Upper lobe of left lung (tissue), 6 donors: ENCODE measurements at places on chromosomes 3 and 15.

GRCh38 chr3:177881351-177881750 is 654.9 kb upstream of the KCNMB2 start:
- no peak for DNase-seq

DNA sequence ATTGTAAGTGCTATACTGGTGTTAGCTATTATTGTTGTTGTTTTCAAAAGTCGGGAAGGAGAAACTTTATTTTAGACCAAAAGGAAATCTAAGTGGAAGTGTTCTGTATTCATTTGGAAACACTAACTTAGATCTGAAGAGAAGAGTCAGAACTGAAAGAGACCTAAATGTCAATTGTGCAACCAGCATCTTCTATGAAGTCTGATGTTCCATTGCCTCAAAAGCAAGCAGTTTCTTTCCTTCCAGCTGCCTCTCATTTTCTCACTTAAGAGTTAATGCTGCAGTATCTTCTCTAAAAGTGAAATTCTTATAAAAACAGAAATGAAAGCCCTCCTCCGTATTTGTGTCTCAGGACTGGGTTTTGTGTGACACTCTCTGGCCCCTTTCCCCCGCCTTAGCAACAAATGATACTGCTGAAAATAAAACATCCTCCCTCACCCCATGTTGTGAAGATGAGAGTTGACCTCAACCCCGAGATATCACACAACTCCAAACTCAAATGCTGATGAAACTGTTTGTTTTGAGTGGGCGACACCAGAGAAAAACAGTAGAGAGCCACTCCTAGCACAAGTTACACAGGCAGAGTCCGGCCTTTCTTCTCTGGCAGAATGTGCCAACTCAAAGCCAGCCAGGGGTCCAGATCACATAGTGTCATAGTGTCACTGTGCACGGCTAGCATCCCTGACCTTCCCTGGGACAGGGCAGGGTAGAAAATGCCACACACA is 48.9 kb downstream of the GLDN start:
- no peak for DNase-seq

DNA sequence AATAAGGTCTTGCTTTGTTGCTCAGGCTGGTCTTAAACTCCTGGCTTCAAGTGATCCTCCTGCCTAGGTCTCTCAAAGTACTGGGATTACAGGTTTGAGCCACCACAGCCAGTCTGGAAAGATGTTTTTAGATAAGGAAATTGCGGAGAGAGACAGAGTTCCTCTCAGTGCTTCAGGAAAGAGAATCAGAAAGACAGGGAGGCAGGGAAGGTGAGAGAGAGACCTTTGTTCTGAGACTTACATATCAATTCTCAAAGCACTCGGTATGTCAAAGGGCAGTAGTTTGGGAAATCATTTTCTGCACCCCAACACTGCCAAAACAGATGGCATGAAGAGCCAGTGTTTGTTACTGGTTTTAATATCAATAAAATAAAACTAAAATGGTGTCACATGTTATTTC is 13.1 kb upstream of the GCNT3 start:
- no peak for DNase-seq

GRCh38 chr3:44983484-44983941 is 7.5 kb downstream of the EXOSC7 start:
- DNase-seq: no peak

DNA sequence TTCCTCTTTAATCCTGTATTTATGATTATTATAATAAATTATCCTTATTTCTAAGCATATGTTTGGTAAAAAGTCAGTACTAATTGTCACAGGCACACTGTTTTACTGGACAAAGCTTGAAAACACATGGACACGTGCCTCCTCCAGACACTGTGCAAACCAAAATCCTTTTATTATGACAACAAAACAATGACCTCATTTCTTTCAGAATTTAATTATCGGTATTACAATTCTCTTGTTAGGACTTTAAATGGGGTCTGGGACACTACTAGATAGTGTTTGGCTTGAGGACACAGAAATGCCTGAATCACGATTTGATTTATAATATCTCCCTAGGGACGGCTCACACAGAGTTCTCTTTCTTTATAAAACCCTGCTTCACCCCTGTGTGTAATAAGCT is 107.3 kb upstream of the IGSF10 start:
- DNase-seq: no peak

DNA sequence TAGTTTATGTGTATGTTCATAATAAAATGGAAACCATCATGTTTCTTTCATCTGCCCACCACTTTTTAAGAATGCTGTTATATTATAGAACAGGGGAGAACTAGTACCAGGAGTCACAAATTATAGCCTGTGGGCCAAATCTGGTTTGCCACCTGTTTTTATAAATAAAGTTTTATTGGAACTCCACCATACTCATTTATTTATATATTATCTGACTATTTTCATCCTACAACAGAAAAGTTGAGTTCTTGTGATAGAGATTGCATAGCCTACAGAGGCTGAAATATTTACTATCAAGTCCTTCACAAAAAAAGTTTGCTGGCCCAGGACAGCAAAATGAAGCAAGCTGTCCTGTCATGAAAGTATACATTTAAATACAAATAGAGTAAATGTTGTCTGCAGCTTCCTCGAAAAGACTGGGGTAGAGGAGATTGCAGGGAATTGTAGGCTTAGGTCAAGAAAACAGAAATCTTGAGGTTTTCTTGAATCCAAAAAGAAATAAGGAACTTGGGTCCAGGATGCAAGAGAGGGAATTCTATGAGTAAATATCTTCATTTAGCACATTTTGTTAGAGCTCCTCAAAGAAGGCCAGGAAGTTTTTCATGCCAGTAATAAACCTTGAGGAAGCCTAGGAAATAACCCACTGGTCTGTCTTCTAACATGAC is 41.1 kb downstream of the FILIP1L start:
- no peak for DNase-seq

DNA sequence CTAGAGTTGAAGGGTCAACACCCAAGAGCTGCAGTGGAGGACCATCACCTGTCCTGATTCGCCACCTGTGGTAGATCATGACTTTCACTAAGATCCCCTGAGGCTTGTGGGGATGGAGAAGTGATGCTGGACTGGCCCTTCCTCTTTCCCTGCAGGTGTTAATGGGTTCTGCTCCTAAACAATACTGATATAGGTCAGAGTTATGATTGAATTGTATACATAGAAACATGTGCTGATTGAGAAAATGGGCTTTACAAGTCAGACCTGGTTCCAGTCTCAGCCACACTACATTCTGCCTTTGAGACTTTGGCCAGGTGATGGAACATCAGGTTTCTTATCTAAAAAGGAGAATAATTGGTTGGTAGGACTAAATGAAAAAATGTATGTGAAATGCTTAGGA is 418.9 kb upstream of the TPRG1 start:
- DNase-seq: no peak

GRCh38 chr3:50502225-50502583 is 1.2 kb downstream of the CACNA2D2 start:
- DNase-seq: no peak

DNA sequence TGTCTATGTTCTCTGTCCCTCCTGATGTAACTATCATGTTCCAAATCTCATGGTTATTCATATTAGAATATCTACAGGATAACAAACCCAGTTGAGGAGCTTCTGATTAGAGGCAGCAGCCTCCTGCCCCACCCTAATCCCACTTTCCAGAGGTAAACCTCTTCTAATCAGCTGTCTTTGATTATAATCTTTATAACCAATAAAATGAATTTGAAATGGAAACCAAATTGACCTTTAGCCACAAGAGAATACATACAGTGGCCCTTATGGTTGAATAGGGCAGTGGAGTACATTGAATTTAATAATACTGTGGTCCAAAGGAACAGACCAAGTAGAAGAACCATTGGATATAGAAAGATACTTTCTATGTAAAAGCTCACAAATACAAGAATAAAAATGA is 281.3 kb upstream of the UMPS start:
- DNase-seq: no peak

DNA sequence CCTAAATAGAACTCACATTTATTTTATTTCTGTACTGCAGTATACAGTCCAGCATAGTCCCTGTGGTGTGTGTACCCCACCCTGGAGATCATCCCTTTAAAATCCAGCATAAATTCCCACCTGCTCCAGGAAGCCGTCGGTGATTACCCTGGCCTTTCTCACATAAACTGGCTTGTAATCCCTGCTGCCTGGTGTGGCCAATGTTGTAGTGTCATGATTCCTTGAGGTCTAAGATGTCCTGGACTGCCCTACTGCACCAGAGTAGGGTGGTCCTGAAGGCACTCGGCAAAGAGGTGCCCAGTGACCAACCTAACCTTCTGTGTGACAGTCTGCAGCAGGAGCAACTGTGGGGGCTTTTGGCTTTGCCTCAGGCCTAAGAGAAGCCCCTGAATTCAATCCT is 58.9 kb downstream of the ITGA11 start:
- no peak for DNase-seq

DNA sequence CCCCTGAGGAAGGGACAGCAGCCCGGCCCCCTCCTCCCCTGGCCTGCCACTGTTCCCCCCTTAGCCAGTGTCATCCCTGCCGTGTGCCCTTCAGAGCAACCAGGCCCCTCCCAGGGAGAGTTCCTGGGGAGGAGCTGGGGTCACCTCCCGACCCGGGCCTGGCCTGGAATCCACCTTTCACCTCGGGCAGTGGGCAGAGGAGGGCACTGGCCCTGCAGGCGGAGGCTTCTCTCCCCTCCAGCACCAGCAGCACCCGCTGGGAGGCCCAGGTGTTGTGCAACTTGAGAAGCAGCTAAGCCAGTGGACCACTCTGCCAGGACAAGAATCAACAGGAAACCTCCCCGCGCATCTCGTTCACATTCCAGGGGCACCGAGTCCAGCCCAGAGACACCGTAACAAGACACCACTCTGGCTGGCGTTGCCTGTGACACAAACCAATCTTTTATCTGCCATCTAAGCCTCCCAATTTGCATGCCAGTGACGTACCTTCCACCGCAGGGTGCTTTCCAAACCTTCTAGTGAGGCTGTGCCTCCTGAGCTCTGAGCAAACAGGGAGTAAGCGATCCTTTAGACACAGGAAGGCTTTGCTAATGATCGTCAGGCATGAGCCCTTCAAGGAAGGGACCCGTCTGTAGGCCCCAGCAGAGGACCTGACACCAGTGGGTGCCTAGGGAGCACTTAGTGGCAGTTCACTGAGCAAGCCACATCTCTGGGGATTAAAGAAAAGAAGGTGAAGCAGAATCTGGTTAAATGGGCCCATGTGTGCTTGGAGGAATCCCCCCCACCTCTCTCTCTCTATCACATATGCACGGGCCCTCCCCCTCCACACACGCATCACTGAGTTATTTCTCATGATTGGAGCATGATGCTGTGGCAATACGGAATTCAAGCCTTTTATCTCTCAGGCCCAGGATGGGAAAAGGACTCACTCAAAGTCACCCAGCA is 98.9 kb upstream of the TLE3 start:
- peak; percentile 68 for DNase-seq

GRCh38 chr15:27059610-27060202 is 88.7 kb downstream of the GABRG3 start:
- peak; percentile 30 for DNase-seq

- DNase-seq: no peak
Measured at GRCh38 chr3:61858054-61858453, 296.7 kb downstream of the PTPRG start.

DNA sequence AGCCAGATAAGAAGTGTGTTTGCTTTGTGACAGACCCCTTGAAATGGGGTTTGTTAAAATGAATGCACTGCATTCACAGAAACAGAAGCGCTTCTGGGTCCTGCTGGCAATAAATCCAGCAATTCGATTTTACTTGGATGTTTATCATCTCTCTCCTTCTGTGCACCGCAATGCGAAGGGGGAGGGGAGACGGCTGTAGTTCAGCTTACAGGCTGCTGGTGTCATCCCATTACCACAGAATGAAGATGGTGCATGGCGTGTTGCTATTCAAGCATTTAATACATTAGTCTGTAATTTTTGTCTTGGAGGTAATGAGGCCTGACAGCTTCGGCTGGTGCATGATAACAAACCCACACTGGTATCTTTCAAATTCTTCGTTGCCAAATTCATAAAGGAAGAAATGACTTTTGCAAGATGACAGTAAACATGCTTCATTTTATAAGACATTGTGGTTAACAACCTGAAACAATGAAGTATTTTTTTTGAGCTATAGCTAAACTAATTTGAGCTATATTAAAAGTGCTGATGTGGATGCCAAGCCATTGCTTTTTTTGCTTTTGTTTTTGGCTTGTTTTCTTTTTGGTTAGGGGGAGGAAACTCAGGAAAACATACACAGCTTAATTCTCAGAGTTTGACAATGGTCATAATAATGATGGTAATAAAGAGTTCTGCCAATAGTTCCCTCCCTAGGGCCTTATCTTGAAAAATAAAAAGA is 418.3 kb downstream of the OTOL1 start:
- no peak for DNase-seq

DNA sequence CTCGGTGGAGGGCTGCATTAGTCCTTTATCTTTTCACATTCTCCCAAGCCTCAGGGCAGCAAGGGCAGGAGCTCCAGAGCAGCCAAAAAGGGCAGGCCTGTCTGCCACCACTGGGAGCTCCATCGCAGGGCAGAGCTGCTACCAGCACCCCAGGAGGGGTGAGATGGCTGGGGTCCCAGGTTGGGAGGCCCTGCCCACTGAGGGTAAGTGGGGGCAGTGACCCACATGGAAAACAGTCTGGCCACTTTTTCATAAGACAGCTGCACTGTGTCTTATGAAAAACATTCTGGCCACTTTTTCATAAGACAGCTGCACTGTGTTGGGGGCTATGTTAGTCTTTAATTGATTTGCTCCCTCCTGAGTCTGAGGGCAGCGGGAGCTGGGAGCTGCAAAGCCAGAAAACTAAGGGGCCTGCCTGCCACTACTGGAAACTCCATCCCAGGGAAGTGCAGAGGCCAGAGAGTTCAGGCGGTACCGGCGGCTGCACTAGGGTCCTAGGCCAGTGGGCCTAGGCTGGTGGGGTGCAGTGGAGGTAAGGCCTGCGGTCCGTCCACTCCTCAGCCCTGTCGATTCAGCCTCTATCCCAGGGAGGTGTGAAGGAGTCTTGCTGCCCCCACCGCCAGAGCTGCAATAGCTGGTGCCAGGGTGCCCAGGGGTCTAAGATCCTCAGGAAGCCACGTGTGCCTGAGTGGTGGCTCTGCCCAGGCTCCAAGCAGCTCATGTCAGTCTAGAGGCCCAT is 45.4 kb downstream of the TMCO5A start:
- no peak for DNase-seq

DNA sequence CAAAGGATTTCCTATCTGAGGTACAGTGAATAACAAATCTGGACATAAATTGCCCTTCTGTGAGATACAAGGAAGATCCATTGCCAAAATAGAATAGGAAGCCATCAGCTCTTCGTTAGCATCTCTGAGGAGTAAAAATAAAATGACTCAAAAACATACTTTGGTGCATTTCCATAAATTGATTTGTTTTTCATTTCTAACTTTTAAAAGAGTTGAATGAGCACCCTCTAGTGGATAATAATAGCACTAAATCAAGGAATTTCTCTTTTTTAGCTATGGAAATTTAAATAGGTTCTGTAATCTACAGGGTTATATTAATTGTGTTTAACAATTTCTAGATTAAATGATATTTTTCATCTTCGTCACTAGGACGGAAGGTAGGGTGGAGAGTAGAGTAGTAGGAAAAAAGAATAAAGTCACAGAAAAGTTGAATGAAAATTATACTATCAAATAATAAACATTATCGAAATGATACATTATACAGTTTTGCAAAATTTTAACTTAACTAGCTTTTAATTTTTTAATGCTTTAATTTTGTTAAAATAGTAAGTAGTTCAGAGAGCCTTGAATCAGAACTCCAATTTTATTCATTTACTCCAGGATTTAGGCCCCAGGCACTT is 6.4 kb downstream of the NSUN3 start:
- no peak for DNase-seq
